ENCODE measurements at places on chromosomes 1 and 21.

DNA sequence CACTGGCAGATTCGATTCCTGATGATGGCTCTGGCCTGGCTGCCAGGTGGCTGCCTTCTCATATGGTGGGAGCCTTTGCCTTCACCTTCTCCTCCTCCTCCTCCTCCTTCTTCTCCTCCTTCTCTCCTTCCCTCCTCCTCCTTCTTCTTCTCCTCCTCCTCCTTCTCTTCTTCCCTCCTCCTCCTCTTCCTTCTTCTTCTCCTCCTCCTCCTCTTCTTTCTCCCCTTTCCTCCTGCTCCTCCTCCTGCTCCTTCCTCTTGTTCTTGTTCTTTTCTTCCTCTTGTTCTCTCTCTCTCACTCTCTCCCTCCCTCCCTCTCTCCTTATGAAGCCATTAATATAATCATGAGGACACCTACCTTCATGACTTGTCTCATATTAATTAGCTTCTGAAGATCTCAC lies 278.7 kb downstream of the CAMTA1 start:
- no peak for DNase-seq

DNA sequence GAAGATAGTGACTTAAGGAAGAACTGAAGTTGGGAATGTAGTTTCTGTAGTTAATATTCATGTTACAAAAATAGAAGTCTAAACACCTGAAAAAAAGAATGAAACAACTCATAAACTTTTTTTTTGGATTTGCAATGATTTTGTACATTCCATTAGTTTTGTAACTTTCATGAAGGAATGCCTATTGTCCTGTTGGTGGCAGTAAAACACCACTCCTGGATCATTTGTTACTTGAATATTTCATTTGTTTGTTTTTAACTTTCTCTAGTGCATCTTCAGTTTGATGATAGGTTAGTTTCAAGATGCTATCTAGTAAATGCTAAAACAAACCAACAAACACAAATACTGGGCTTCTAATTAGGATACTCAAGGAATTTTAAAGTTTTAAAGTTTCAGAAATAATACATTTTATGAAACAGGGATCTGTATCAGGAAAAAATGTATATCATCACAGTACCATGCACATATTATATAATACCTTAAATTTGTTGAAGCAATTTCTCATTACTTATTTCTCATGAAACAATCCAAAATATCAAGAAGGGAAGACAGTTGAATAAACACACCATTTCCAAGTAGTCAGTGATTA lies 229.7 kb upstream of the CACYBP start:
- DNase-seq, result peak; percentile 32

- no peak for DNase-seq
These were observed 1.5 kb downstream of the ENAH start for GRCh38 chr1:225651376-225651871.

DNA sequence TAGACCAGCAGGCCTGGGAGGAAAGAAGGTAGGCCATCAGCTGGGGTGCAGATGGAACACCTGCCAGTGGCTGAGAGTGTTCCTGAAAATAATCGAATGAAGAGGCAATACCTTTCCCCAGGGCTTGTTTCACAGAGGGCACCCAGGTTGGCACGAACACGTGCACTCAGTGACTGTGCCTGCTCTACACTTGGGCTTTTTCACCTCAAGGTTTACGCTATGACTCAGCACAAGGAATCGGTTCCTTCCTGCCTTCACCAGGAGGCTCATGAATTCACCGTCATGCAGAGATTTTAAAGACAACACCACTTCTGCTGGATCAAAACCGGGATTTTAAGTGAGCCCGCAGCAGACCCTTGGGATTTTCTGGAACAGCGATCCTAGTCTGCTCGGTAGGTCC lies 118.5 kb upstream of the ADAR start:
- peak; percentile 83 for DNase-seq

DNA sequence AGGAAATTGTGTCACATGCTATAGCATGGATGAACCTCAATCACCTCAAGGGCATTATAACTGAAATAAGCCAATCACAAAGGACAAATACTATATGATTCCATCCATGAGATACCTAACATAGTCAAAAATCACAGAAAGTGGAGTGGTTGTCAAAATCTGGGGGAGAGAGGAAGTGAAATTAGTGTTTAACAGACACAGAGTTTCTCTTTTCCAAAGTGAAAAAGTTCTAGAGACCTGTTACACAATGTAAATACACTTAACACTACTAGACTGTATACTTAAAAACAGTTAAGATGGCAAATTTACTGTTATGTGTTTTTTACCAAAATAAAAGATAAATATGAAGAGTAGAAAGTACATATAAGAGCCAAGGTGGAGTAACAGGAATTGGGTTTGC lies 31.8 kb downstream of the ZNF644 start:
- no peak for DNase-seq

DNA sequence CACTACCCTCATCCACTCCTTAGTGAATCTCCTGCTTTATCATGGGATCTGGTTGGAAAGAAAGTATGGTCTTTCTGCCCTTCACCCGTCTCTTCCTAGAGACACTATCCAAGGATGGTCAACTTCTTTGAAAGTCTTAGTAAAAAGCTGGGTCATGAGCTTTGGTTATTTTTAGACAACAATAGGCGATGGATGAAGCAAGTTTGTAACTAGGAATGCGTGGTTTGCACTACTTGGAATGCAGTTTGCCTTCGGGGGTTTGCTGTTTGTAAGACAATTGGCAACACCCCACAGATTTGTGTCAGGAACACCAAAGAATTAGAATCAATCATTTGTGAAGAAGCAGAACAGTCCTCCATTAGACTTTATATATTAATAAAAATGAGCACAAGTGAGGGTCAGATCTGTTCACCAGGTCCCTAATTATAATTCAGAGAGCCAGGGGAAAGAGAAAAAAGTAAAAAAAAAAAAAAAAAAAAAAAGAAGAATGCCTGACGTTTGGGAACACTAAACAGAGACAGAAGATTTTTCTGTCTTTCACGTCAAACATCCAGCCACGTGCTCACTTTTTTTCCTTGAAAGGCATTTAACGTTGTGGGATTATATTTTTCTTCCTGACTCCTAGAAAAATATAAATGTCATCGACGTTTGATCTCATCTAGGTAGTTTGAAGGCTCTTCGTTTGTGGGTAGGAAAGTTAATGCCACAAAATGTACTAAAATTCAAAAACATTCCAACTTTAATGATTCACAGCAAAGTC lies 60.7 kb upstream of the BTG3 start:
- no peak for DNase-seq

DNA sequence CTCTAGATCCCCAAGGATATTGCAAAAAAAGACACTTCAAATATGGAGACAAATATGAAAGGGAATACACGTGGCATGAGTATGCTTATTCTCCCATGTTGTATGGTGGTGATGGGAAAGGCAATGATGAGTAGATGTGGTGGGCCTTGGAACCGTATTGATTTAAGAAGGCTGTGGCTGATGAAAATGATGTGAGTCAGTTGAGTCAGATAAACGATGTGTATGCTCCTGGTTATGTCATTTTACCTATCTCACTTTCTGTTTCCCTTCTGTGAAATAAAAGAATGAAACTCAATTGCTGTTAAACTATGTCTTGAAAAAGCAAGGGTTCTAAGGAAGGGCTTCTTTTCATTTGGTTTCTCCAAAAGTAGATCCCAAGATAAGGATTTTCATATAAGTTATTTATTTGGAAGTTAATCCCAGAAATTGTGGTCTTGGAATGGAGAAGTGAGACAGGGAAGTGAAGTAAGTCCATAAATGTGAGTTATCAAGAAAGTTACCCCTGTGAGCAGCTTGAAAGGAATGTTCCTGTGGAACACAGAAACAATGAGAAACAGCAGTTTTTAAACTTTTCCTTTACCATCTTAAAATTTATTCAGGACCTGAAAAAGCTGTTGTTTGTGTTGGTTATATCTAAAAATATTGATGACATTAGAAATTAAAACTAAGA lies 292.0 kb downstream of the DUSP10 start:
- DNase-seq, result peak; percentile 52

- DNase-seq, result no peak
These were observed 449.1 kb upstream of the KAZN start for GRCh38 chr1:14149431-14149830.

Measured in activated CD4-positive, alpha-beta T cell treated with anti-CD3 and anti-CD28 coated beads, Interleukin-2, amount 50 U/mL, for 16 hours (primary cell).